ENCODE measurements at places on chromosomes 6 and 20. TPM values are rescaled to one million over a fixed set of nuclear protein-coding genes. Genes with fewer than 3 reads are reported as not detected.

Gene RPS21
- total RNA-seq = 1,039 TPM

GRCh38 chr6:155078331-155078745, 83.2 kb downstream of the TIAM2 start:
- no peak for DNase-seq

Gene SPTLC3
- 1.1 TPM for total RNA-seq

GRCh38 chr6:161546632-161547031, 272.8 kb upstream of the AGPAT4 start:
- DNase-seq = no peak

DNA sequence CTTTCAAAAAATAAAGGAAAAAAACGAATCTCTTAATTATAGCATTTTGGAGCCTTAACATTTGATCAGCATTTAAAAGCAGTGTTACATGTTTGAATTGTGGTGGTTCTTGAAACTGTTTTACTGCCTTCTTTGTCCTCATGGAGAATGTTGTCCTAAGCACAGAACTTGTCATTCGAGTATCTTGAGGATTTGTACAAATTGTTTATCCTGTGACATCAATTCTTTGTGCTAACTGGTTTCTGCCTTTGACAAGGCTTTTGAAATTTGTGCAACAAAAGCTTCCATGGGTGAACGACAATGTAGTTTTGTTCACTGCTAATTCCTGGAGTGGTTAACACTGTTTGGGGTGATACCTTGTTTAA, 130.8 kb downstream of the SCAF8 start:
- no peak for DNase-seq

GRCh38 chr6:116439522-116440051, 21.6 kb upstream of the CALHM6 start:
- DNase-seq = peak; percentile 42

Gene PPP2R5D
- total RNA-seq = 39.1 TPM

DNA sequence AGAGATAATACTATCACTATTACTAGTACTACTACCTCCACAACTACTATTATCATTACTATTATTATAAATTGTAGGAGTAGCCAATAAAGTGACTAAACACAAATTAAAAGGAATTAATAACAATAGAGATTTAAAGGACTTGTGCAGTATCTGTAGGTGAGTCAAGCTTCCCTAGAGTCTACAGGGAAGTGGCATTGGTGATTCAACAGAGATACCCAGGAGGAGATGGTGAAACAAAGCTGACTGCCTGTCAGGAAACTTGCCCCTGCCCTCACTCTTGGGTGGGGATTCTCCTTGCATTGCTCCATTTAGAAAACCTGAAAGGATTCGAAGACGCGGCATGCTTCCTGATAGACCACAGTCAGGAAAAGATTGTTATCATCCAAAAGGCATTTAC, 23.3 kb upstream of the BCLAF1 start:
- no peak for DNase-seq

GRCh38 chr6:40362859-40363258, 224.3 kb downstream of the LRFN2 start:
- DNase-seq = no peak

Gene AKAP12
- 15.7 TPM for total RNA-seq

GRCh38 chr20:36506253-36506652, 35.1 kb upstream of the MYL9 start:
- peak; percentile 34 for DNase-seq

Gene CRNKL1
- 33.9 TPM for total RNA-seq

DNA sequence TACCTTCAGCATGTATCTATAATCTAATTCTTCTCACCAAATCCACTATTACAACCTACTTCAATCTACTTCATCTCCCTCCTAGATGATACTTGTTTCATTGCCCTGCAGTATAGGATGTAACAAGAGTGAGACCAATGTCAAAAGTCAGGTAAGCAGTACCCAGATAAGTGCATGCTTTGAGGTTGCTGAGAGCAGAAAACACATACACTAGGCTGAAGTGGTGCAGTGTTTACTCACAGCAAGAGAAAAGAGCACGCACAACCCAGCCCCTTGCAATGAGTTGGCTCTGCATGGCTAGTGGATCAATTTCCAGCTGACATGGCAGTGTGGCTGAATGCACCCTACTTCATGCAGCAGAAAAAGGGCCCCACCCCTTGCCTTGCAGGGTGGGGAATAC, 199.9 kb downstream of the EPHA7 start:
- no peak for DNase-seq

Gene UBD
- not detected for total RNA-seq

- no peak for DNase-seq
Measured at GRCh38 chr6:113171882-113172281, 685.3 kb upstream of the MARCKS start.

Gene SLC44A4
- not detected for total RNA-seq

Gene ZDHHC14
- 4.5 TPM for total RNA-seq

Gene TMEM74B
- total RNA-seq = not detected

DNA sequence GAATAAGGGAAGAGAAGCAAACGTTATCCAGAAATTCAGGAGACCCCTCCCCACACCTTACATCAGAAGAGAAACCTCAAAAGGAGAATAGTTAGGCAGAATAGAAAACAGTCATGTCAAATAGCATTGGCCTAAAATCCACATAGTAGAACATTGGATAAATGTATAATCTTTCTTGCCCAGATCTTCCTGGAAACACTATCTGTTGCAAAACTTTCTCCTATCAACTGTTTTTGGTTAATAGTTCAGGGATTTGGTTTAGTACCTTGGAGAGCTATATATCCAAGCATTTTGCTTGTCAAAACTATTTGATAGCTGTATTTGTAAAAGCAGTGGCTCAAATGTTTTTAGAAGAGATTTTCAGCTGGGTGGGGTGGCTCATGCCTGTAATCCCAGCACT, 74.3 kb upstream of the PHACTR2 start:
- no peak for DNase-seq

- DNase-seq = peak; percentile 73
Measured at GRCh38 chr6:153084393-153084792, 46.7 kb downstream of the RGS17 start.

DNA sequence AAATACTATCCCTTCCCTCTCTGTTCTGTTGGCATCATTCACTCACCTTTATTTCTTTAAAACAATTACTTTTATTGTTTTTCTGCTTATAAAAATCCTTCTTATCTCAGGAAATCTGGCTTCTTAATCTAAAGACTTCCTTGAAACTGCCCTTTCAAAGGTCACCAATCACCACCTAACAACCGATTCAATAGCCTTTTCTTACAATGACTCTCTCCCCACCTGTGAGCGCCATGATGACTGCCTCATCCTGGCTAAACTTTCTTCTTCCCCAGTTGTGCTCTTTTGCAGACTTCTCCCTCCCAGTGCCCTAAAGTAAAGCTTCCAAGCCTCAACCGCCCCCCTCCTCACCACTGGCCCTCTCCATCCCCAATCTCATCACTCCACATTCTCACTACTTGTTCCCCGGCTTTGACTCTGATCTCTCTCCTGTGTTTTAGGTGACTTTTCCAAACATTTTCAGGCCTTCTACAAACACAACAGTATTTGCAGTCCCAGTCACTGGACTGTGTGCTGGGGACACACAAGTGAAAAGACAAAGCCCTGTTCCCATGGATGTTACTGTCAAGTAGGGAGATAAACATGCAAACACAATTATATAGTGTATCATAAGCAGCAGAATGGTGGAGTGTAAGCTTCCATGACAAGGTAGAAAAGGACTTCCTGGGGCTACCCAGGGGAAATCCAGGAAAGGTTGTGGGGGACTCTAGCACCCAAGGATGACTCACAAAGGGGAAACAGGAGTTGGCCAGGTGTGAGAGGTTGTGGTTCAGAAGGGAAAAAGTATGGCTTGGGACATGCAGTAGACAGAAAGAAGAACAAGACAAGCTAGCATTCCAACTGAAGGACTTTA, 12.8 kb downstream of the NHSL1 start:
- no peak for DNase-seq

DNA sequence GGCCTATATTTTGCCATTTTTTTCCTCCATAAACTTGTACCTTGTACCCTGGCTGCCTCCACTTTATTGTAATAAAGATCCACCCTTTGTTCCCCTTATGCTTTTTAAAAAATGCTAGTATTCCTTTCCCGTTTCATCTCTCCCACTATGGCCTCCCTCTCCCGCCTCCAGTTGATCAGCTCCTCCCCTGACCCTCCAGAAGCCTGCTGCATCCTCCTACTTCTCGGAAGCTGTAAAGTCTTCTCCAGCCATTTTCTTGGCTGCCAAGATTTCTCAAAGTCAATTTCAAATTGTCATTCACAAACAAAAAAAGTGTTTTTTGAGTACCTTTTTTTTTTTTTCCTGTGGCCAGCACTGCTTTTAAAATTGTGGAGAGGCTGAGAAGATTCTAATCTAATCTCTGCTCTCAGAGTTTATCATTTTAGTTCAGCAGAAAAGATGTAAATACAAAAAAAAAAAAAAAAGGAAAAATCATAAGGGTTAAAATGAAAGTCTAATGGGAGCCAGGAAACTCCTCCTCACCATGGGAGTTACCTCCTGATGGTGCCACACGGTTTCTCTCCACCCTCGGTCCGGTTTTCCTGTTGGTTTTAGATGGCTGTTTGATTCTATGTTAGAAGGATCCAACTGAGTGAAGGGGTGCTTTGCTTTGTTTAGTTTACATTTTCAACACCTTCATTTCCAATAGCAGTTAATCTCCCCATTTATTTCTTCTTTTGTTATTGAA, 103.0 kb upstream of the KCNK16 start:
- peak; percentile 62 for DNase-seq
